ENCODE measurements at places on chromosomes 7 and 10.

GRCh38 chr10:104252368-104252767, 2.3 kb upstream of the GSTO1 start:
- DNase-seq = no peak

DNA sequence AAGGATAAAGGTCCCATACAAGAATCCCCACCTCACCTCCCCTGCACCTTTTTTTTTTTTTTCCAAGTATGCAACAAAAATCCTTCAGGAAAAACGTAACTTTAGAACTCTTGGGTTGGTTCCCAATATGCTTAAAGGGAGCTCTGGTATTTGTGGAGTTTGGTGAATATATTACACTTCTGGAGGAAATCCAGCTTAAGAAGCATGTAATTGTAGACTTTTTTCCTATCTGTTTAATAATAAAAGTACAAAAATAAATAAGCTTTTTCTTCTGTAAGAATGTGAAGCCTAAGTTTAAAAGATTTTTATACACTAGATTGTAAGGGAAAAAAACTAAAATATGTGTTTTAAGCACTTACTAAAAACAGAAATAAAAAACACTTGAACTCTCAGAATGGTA, 102.3 kb downstream of the SORBS1 start:
- no peak for DNase-seq

DNA sequence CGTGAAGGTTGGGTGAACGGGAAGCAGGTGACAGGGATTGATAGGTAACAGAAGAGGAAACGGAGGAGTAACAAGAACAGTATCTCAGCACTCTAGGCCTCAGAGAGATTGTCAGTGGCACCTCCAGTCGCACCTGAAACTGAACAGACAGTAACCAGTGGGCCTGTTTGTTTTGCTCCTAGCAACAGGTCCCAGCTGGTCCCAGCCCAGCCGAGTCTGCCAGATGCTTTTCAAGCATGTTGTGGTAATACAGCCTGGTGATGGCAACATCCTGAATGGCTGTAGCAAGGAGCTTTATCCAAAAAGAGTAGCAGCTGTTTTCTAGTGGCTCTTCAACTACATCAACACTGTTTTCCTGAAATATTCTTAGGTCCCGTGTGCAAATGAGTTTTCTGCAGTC, 4.7 kb downstream of the CACNB2 start:
- DNase-seq = no peak

- no peak for DNase-seq
Observed at GRCh38 chr10:44824607-44825006, 86.5 kb upstream of the TMEM72 start.

- DNase-seq = no peak
Observed at GRCh38 chr7:114416129-114416990, 1.7 kb downstream of the FOXP2 start.

GRCh38 chr10:130208807-130209206, 72.6 kb downstream of the GLRX3 start:
- no peak for DNase-seq
